ENCODE measurements at places on chromosomes 3 and 15.

DNA sequence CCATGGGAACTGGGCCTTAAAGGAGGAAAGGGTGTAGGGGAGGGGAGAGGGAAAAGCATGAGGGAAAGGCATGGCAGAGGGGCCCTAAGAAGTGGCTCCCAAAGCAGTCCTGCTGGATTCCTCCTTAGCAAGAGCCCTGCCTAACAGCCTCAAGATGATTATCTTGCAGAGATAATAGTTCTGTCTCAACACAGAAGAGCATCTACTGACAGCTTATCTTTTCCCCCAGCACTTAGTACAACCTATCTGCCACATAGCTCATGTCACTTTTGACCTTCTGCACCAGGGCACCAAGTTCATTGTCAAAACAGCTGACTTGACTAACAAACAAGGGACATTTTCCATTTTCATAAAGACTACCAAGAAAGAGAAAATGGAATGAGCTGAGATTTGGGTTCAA lies 86.3 kb downstream of the ANP32A start:
- no peak for DNase-seq

DNA sequence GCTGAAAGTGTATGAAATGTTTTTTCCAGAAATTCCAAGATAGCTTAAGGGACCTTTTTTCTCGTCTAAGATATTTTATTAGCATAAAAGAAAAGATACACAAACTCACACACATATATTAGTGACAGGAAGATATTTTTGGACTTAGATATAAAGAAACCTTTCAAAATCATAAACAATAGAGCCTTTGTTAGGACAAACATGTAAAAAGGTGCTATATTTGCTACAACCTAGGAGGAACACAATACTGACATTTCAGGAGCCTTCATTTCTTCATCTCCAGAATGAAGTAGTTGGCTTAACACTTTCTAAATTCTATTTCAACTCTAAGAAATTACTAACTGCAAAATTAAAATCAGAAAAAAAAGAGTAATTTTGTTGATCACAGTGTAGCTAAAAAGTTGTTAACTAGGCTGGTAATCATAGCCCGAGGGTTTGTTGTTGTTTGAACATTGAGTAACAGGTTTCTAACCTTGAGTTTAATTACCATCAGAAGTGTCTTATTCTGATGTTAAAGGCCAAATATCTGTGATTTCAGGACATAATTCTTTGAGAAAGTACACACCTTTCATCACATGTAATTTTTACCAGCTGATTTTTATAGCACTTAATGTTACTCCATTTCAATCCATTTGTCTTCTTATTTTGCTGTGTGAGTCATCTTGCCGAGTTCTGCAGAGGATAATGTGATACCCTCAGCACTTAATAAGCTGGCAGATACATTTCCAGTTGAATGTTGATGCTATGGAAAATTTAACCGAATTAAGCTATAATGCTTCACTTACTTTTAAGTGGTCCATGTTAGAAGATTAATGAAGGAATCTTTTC lies 97.3 kb downstream of the MBNL1 start:
- peak; percentile 39 for DNase-seq

DNA sequence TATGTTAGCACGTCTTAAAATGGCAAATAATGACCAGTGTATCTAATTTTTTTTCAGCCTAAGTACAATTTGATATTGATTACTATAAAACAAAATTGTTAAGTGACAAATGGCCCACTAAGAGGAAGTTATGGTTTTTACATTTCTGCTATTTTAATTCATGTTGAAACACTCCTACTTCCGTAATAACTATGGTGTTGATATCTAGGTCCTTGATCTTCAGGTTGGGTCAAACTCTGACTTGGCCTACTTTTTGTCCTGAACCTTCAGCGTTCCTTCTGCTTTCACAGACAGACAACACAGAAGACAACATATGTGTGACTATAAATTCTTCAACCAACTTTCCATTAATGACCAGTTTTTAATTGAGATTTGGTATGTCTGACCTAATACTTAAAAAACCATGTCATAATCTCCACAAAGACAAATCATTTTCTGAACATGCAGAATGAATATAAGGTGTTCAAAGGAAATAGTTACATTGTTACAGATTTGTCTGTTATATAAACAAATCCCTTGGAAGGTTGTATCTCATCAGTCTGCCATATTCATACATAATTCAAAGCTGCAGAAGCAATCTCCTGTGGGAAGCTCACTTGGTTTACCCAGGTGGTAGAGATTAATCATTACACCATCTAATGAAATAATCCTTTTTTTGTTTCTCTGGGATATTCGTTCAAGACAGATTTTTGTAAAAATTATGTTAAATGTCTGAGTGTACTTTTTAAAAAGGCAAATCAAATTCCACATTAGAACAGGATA lies 92.1 kb upstream of the TSPAN3 start:
- no peak for DNase-seq

DNA sequence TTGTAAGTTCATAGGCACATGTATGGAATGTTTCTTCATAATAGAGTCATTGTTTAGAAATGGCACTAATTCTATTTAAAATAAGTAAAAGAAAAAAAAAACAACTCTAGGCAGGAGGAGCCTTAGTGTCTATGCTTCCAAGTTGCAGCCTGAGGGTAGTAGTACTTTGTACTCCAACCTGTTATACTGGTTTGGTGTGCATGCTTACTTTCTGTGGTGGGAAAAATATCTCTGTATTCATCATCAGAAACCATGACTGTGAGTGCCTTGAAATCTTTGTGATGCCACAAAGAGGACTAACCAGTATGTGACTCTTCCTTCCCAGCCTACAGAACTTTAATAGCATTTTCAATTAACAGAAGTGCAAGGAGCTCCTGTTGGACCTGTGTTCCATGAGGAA lies 4.4 kb downstream of the NAALADL2 start:
- no peak for DNase-seq

- DNase-seq: no peak
Measured at GRCh38 chr15:83567318-83567717, 86.6 kb upstream of the ADAMTSL3 start.

DNA sequence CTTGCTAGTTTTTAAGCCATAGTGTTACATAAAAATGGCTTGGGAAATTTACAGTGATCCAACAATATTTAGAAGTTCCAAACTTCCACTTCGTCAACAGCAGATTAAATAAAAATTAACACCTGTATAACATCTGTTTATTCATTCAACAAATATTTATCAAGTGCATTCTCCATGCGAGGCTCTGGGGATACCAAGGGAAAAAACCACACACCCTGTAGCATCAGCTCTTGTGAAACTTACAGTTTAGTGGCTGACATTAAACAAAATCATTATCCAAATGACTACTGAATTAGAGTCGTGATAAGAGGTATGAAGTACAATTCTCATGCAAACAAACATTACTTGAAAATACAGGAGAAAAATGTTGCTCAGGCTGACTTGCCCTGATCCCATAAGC lies 122.9 kb downstream of the DLG1 start:
- DNase-seq: no peak

DNA sequence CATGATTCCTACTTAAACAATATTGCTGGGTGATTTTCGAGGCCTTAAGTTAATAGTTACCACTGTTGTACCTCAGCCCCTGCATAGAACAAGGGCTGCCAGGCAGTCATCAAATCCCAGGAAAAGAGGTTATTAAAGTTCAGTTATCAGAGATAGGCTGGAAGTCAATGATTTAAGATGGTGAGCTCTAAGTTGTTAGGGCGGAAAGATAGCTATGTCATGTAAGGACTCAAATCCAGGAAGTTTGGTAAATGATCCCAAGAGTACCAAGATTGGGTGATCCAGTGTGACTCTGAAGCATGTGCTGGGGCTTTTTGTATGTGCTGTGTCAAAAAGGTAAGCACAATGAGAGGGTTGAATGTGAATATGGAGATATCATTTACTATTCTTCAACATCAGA lies 287.9 kb downstream of the NLGN1 start:
- no peak for DNase-seq

DNA sequence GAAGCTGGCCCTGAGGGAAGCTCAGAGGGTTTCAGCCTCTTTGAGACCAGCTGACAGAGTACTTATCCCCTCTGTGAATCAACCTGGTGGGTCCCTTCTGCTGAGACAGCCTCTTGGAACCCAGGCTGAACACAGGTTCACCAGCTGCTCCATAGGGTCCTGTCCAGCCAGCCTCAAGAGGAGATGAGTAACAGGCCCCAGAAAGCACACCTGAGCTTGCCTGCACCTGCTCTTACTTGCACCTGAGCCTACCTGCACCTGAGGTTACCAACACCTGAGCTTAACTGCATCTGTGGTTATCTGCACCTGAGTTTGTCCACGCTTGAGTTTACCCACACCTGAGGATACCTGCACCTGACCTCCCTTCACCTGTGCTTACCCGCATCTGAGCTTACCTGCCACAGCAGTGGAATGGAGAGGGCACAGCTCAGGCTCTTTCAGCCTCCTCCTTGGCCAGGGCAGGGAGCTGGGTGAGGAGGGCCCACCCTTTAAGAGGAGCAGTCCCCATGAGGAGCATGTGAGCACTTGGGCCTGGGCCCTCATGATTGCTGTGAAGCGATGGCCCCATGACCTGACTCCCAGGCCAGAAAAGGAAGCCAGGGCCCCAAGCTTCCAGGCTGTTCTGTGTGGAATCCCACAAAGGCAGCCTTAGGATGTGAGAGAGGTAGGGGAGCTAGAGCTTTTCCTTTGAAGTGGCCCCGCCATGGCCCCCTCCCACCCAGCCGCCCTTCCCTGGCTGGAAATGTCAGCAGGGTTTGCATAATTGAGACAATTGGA lies at the start of gene TRPM1:
Gene TRPM1, minus strand, starts transcription at position 464 of the 777 bp plus-strand sequence. CDS start 20,370 bp downstream, outside the sequence.
- no peak for DNase-seq

DNA sequence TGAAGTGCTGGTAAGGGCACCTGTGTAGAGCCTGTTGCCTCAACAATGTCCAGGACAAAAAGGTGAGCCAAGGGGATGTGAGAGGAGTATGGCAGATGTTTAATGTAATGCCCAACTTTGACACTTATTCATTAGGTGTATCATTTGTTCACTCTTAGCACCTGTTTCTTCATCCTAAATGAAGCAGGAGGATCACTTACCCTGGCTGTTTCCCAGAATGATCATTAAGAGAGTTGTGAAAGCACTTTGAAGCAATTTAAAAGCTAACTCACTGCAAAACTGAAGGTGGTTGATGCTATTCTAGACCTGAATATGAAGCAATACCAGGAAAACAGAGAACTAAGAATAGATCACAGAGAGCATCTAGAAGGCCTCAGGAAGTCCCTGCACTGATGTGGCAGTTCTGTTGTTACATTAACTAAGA lies 3.4 kb upstream of the HHLA2 start:
- DNase-seq: no peak

- DNase-seq: peak; percentile 25
Measured at GRCh38 chr3:58471025-58471887, 20.6 kb upstream of the KCTD6 start.

DNA sequence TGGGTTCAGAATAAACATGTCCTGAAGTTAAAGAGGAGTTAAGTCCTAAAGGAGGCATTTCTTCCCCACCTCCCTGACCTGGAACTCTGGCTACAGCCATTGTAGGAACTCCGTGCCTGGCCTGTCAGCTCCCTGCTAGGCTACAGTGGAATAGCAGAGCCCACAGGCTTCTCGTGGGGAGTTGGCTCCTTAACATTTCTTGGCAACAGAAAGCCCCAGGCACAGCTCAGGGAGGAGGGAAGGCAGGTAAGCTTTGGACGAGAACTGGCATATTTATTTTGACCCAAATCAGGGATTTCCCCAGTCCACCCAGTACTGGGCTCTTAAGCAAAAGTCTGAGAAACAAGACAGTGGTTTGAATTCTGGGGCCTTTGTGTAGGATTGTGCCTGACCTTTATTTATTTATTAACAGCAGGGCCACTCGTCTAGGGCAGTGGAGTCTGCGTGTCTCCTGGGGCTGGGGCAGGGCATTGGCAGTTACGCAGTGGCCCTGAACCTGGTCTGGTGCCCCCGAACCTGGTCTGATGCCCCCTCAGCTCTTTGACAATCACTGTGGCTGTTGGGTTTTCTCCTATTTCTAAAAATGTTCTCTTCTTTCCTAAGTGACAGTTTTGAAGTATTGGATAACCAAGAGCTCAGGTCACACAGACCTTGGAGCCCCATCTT lies 7.9 kb upstream of the ISG20 start:
- DNase-seq: no peak

- peak; percentile 41 for DNase-seq
Measured at GRCh38 chr15:99148851-99149276, 44.0 kb downstream of the SYNM start.

DNA sequence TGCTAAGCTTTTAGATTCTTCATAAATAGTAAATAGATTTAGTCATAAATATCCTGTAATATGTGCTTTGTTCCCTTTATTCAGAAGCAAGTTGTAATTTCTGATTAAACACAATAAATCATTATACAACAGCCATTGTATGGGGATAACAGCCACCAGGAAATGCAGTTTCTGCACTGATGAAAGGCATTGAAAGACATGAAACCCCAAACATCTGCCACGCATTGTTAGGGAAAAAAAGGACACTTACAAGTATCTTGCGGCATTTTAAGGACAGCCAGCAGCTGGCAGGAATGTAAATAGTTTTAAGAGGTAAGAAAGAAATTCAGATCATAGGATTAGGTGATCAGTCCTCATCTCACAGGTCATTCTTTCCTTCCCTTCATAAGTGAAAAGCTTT lies 801.1 kb upstream of the LMCD1 start:
- no peak for DNase-seq

DNA sequence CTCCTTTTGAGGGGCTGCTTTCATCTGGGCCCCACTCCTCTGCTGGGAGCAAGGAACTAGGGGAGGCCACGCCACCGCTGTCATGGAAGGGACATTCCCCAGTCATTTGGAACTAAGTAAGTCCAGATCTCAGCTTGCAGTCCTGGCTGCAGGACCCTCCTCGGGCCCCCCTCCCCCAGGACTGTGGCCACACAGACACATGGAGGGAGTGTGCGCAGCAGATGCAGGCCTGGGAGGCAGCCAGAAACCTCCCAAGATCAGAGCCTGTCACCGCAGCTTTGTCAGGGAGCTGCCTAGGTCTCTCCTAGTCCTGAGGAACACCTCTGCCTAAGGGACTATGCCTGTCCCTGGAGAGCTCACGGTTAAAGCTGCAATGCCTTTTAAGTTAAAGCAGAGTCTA lies 7.3 kb upstream of the SEMA3F start:
- DNase-seq: peak; percentile 70

DNA sequence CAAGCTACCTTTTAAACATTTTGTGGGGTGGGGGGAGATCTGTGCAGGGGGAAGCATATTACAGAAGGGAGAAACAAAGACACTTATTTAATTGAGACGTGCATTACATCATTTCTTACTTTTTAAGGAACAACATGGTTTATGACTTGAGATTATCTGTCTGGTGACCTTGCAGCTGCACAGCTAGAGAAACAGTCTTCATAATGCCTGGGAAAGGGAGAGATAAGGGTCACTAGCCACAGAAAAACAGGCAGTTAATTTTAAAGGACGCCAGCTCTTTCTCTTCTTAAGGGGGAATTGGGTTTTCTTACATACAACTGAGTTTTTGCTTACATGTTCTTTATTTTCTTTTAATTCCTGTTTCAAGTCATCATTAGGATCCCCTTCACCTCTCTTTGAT lies 147.9 kb downstream of the SST start:
- DNase-seq: no peak

GRCh38 chr3:43423639-43424038 lies 137.3 kb downstream of the SNRK start:
- DNase-seq: no peak

GRCh38 chr3:113252553-113252952 lies 41.2 kb downstream of the BOC start:
- DNase-seq: no peak
